ENCODE measurements at places on chromosomes 16 and 17.

DNA sequence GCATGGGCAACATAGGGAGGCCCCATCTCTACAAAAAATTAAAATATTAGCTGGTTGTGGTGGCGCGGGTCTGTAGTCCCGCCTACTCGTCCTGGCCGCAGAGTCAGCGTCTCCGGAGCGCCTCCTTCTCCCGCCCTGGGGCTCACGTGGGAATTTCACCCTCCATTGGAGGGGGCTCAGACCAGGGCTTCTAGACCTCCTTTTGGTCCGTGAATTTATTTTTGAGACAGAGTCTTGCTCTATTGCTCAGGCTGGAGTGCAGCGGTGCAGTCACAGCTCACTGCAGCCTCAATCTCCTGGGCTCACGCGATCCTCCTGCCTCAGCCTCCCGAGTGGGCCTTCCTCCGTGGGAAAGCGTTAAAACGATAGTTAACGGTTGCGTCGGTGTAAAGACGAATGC, 394 bp upstream of the NME4 start:
- DNase-seq: peak; percentile 44

DNA sequence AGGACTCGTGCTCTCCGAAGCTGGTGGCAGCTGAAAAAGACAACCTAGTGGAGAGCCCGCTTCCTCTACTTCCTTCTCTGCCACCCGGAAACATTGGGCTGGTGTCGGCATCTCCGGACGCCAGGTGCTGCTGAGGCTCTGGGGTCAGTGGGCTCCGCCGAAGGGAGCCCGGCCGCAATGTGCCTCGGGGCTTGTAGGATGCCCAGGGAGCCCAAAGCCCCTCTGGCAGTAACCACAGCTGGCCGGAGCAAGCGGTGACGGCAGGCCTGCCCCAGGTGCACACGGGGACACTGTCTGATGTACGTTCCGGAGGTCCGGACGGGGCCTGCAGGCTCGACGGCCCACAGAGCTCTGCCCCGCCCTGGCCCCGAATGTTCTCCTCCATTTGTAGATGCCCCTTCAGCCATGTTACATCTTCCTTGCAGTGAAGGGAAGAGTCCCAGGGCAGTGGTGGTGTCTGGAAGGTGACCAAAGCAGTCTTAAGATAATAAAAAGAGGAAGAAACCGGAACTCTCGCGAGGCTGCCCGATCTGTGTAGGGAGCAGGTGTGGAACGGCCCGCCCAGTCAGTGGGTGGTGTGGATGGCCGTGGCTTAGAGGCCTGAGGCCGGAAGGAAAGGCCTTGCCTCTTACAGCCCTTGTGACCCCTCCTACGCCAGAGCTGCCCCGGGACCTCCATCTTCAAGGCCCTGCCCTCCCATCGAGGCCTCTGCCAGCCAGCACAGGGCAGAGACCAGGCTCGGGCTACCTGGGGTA, 22.6 kb downstream of the NDUFAF8 start:
- DNase-seq: no peak

DNA sequence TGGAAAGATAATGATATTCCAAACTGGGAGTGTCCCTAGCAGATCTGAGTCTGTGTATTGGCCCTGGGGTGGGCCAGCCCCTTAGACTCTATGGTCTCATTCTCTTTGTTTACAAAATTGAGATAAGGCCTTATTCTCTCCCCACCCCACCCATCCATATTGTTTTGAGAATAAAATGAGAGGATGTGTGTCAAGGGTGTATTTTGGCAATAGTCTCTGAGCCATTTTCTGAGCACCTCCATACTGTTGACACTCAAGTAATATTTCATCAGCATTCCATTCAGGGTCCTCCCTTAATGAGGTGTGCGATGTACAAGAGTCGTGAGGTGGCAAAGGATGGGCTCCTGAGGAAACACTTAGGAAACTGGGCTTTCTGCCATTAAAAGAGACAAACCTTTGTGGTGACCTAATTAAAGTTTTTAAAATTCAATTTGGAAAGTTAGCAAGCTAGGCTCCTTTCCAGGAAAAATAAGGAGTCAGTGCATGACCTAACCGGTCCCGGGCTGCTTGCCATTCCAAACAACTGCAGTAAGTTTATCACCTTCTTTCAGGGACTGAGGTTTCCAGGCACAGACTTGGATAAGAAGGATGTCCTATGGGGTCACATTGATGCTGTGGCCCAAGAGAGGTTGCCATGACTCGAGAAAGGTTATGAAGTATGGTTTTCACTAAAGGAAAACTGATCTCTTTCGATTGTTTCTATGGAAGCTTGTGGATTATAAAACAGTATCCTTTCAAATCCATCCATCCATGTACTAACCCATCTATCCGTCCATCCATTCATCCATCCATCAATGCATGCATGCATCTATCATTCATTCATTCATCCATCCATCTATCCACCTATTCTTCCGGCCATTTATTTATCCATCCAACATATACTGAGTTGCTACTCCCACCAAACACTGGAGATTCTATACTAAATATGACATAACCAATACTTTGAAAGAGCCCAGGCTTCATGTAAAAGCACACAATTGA, 443.3 kb downstream of the UTP18 start:
- peak; percentile 71 for DNase-seq

DNA sequence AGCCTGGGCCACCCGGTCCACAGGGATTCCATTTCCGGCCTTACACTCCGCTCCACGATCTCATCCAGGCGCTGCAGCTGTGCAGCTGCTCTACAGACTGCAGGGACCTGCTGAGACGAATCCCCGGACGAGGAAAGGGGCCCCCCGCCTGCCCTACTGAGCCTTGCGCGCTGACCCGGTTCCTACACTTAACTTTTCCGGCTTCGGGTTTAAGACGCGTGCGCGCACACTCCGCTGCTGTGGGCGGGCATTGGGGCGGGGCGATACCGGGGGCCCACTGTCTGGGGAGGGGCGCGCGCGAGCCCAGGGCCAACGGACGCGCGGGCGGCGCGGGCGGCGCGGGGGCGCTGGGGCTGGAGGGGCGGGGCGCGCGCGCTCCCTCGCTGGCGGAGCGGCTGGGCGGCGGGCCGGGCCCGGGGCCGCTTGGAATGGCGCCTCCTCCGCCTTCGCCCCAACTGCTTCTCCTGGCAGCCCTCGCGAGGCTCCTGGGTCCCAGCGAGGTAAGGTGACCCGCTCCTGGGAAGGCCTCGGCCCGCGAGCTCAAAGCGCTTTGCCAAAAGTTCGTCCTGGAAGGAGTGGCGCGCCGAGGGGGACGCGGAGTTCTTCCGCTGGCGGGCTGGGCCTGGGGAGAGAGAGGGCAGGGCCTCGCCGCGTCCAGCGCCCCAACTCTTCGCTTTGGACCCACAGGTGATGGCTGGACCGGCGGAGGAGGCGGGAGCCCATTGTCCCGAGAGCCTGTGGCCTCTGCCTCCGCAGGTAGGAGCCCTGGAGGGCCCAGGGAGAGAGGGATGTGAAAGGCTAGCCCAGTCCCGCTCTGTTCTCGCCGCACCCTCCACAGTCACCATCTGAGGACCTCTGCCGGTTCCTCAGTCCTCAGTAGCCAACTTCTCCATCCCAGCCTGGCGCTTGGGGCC, at the start of gene TP53I13:
TSS of gene TP53I13 (plus strand) at position 371 of the 914 bp plus-strand sequence. CDS start at position 429, 58 bp downstream.
- peak; percentile 92 for DNase-seq

GRCh38 chr16:84088695-84089395, 27.9 kb downstream of the MBTPS1 start:
- DNase-seq: no peak

DNA sequence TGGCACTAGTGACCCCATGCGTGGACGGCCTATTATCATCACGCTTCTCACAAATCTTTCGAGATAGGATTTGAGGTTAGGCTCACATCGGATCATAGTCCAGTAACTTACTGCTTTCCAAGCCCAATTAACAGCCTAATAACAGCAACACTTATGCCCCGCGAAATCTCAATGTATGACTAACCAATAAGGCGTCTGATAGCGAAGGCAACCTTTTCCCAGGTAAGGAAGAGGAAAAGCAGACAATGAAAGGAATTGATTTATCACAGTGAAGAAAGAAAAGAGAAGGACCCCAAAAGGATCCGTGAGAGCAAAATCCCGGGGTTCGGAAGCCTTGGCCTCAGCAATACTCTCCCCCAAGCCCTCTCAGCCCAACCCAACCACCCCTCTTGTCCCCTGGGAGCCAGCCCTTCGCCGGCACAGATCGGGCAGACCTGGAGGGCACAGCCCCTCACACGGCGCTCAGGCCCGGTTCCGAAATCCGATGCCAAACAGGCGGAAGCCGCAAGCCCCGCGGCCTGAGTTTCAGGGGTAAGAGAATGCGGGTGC, 534 bp downstream of the GPATCH8 start:
- DNase-seq: no peak

GRCh38 chr16:68470461-68471150, 22.3 kb upstream of the SMPD3 start:
- peak; percentile 35 for DNase-seq

DNA sequence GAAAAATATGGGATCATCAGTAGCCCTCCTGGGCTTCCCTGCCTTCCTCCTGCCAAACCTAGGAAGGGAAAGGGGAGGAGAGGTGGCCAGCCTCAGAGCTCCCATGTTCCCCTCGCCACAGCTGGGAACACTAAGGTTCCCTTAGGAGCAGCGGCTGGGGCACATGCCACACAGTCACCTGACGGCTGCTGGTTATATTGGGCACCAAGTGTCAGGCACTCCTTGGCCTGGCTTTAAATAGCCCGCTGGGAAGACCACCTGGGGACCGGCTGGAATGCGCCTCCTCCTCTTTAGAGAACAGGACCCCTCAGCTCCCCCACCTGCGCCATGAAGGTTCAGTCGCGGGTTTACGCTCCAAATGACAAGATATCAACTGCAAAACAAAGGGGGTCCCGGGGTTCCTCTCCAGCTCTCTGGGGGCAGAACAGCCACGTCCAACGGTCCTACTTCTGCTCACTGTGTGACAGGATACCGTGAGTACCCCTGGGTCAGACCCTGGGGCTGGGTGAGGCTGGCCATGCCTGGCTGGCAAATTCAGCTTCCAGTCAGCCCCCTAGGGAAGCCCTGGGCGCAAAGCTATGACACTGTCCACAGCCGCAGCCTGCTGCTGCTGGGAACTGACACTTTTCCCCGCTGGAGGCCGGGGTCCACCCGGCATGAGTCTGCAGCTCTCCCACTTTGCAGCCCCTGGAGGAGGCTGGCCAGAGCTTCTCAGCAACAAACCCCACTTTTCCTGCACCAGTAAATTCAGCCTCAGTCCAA, 3.3 kb downstream of the SMIM5 start:
- no peak for DNase-seq

DNA sequence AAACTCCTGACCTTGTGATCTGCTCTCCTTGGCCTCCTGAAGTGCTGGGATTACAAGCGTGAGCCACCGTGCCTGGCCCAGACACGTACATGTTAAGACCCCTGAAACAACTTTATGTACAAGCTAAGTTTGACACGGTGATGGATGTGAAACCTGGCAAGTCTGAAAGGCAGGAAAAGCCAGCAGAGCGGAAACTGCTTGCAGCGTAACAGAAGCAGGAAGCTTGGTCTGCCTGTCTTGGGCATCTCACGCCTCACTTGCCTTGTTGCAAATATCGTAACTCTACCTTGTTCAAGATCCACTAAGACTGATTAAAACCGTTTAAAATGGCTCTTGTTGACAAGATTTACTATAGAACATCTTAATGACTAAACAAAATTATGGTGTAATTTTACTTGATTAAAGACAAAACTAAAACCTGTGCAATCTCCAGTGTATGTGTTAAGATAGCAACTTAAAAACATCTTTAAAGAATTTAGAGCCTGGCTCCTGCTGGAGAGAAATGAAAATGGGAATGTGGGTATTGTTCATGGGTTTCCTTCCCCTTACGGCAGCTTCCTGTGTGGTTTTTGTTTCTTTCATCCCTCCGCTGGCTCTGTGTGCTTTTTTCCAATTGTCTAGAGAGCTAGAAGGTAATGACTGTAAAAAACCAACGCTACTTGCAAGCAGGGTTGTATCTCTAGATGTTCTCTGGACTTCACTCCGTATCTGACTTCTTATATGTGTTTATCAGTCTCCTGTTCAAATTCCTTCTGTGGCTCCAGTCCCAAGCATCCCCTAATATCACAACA, 477.6 kb downstream of the XYLT1 start:
- no peak for DNase-seq

DNA sequence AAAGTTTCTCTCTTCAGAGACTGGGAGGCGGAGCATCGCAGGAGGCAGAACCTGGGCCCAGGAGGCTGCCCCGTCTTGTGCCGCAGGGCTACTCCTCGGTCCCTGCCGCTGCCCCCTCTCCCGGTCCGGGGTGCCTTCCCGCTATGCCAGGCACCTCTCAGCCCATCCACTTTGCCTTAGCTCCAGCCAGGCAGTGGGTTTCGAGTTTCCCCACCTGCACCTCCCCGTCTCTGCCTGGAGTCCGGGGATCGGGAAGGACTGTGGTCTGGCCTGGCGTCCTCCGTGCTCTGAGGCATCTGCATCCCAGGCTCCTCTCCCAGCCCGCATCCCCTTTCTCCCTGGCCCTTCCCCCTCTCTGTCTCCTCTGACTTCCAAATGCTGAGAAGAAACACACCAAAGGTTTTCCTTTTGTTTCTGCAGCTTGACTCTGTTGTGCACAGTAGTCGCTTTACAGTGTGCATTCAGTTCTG, 26.8 kb upstream of the PIK3R6 start:
- DNase-seq: peak; percentile 42

GRCh38 chr17:81934098-81934757, 2.9 kb downstream of the PYCR1 start:
- DNase-seq: no peak

GRCh38 chr17:64244165-64244564, 18.9 kb downstream of the TEX2 start:
- DNase-seq: no peak

DNA sequence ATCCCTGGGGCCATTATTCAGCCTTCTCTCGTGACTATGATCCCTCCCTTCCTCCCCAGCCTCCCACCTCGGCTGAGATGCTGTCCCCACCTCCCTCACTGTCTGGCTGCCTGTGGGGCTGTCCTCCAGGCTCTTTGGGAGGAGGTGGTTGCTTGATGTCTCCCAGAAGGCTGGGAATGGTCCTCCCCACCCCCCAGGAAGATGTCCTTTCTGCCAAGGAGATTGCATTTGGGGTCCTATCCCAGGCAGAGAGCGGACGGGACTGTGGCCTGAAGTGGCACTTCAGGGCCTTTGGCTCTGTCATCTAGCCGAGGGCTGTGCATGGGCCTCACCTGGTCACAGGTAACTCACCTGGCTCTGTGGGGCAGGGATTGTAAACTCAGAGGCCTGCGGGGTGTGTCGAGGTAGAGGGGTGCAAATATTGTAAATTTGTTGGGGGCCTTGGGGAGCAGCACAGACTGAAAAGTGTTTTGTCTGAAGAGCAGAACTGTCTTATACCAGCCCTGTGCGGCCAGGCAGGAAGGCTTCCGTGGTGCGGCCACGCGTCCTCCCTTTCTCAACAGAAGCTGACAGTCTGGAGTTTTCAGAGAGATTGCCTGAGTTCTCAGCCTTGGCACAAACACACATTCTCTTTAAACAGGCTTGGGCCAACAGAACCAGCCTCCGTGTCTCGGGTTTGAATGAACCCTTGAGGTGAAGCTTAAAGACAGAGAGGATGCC, 177.9 kb downstream of the SEC14L1 start:
- DNase-seq: peak; percentile 41

DNA sequence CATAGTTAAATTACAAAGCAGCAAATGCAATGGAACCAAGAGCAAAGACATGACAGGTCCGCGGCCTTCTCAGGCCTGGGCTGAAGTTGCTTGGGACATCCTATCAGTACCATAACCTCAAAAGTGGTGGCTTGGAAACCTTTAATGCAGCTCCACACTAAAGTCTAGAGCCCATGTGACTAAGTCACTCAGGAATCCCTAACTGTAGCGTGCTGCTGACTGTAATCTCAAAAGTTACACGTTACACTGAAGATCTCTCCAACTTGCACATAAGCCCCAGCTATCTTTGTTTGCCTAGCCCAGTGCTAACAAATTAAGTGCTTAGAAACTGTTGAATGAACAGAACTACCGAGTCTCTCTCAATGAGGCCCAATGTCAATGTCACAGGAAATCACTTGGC, 27.8 kb downstream of the NUP88 start:
- DNase-seq: no peak
